GM12892 (cell line): ENCODE measurements at places on chromosomes 5 and 9.

DNA sequence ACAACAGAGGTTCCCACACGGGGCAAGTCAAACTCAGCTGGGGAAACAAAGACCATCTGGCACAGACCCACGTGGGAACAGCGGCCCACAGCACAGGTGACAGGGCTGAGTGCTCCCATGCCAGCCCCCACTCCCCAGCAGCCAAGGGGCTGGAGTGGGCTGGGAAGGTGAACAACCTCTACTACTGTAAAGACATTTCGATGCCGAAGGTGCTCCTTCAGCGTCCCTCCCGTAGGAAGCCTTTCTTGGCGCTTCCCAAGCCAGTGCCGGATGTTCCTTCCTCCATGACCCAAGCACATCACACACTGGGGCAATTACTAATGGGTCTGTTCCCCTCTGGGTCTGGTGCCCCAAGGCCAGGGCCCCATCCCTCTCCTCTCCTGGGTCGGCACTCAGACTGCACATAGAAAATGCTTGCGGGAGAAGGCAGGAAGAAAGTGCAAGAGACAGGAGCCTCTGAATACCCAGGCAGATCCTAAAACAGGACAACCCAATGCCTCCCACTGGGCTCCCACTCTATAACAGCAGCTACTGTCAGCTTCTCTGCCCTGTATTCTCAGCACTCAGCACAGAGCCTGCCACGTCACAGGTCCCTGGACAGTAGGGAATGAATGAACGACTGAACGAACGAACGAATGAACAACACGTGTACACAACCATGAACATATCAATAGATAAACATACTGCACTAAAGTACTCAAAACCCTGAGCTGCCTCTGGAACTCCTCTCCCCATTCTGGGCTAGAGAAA lies 77.0 kb upstream of the LRRTM2 start:
- no peak for DNase-seq

DNA sequence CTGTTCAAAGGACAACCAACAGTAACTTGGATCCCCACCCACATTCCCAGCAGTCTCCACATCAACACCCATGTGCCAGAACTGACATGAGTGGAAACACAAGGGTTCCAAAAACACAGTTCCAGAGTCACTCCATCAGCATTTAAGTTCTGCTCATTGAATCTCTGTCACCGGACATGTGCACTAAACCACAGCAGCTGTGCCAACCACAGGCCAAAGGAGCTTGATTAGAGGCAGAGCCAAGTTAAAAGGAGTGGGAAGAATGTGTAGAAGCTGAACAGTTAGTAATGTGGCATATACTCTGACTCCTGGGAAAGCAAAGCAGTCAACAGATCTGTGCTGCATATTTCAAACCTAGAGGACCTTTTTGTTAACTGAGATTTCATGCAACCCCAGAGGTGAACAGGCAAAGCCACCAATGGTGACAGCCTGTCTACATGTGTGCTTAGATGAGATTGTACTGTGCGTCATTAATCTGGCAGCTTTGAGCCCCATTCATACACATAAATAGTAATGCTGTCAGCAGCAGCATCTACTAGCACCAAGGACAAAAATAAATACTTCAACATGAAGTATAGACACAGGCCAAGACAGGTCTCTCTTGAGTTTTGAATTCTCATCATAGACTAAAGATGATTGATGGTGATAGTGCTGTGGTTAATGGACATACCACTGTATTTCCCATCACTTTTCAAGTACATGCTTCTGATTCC lies 16.4 kb upstream of the FST start:
- DNase-seq, result no peak

DNA sequence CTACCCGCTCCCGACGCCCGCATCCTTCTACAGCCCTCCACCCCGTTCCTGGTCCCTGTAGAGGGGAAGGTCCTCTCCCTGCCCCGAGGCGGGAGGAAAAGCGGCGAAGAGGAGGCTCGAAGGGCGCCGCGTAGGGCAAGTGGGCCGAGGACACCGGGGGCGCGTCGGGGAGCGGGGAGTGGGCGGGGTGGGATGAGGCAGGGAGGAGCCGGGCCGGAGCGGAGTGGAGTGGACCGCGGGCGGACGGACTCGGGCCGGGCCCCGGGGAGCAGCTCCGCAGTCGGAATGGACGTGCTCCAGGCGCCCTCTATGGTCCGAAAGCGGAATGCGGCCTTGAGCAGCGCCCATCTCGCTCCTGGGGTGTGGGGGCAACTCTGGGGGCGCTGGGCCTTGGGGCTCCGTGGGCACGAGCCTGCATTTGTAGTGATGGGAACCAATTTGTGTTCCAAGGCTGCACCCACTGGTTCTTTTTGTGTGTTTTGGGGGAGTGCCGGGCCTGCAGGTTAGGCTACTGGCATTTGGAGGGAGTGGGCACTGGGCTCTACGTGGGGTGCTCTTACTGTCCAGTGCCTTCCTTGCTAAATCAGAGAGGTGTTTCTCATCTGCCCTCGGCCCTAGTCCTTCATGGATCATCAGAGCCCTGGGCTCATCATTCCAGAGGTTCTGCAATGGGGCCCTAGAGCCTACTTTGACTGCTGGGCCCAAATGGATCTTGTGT lies 7.3 kb downstream of the IRX1 start:
- no peak for DNase-seq

DNA sequence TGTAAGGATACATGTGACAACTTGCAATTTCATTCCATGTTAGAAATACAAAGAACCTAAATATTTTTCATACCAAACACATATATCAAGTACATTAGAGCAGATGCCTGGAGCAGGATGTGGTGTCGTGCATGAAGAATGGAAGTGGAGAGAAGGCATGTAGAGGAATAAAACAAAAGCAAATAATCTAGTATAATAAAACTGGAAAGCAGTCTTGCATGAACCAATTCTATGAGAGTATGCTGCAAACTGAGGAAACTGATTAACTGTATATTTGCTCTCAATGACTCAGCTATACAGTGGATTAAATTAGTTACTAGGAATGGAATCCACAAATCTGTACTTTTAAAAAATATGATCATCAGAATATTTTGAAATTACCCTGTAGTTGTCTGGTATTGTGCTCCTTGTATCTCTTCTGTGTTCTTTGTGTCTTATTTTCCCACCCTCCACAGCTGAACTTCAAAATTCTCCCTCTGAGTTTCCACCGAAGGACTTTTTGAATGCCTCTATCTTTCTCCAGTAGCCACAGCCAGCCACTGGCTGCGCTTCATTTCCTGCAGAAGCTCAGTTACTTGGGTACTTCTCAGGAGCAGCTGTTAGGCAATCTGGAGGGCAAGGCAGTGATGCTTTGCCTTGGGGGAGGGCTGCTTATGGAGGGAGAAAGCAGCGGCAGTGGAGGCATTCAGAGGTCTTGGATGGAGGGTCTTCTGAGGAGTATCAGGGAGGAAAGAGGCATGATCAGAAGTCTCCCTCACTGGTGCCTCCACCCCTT lies 608.0 kb downstream of the BRINP1 start:
- DNase-seq, result no peak

GRCh38 chr5:132291026-132291425 lies 3.2 kb upstream of the SLC22A4 start:
- DNase-seq, result no peak

- no peak for DNase-seq
Measured at GRCh38 chr5:169300468-169301385, at the start of gene SLIT3. SLIT3 (minus strand) TSS chr5:169301139; CDS start chr5:169300709, 430 bp downstream.

DNA sequence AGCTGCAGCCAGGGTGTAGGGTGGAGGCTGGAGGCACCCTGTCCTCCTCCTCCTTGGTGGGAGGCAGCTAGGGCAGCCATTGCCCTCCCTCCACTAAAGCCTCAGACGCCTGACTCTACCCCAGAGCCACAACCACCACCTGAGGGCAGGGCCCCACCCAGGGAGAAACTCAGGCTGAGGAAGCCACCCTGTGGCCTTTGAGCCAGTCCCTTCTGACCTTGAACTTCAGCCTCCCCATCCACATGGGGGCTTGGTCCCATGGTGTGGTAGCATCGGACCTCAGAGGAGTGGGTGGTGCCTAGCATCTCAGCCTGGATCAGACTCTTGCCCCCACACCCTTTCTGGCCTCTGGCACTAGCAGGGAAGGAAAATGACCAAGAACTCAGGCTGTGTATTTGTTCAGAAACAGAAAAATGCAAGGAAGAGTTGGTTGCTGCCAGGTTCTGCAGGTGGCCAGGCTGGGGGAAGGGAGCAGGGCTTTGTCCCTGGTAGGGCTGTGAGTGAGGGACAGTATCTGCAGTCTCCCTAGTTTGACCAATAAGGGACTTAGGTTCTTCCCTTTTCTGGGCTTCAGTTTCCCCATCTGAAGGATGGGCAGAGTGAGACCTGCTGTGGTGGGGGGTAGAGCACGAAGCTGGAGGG lies 3.2 kb downstream of the DAB2IP start:
- DNase-seq, result no peak

DNA sequence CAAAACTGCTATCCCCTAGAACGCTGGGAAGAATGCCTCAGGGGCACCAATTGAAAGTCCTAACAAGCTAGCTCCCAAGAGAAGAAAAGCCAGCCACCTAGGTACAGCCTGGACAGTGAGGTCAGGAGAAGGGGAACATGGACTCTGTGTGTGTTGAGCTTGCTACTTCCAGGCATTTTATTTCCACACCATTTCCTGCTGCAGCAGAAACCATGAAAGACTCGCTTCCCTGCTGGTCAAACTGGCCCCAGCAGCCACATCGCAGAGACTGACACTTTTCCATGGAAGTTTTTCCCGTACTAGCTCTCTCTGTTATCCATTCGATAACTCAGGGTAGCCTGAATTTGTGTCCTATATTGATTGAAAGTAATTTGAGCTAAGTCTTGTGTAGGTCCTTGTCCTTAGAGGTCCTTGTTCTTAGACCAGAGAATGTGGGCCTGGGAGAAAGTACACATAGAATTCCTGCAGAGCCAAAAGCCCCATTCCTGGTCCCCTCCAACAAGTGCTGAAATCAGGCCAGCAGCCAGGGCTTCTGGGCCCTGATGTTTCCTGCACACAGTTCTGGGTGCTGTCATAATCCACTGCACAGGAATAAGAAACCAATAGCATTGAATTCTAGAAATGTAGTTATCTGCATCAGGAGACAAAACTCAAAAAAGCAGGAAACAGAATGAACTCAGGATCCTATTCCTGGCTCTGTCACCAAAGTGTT lies 96.6 kb downstream of the BRINP1 start:
- no peak for DNase-seq

DNA sequence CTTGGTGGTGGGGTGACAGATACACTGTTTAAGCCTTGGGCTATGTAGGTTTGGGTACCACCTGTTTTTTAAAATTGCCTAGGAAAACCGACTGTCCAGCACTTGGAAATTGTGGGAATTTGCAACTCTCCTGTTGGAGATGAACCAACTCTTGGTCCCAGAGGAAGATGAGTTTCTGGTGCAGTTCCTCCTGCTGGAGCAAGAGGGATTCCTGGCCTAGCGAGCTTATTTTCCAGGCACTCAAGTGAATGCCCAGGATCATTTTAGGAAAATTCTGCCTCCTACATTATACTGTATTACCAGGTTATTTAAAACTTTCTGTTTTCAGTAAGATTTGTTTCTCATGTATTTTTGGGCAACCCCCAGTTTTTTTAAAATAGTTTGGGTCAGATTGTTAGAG lies 33.7 kb downstream of the AP3S1 start:
- no peak for DNase-seq

DNA sequence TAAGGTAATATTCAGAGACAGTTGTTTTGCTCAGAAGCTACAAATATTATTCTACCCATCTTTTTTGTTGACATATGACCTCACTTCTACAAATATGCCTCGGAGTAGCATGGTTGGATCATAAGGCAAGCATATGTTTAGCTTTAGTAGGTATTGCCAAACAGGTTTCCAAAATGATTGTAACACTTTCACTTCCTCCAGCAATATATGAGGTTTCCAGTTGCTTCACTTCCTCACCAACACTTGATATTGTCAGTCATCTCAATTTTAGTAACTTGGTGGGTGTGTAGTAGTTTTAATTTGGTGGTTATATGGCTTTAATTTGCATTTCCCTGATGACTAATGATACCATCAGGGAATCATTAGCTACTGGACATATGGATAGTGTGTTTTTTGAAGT lies 46.7 kb downstream of the TNFSF8 start:
- no peak for DNase-seq

- DNase-seq, result no peak
Measured at GRCh38 chr9:137222190-137223077, at the start of gene RNF208. RNF208 (minus strand) TSS chr9:137222240; CDS start chr9:137221212, 1,028 bp downstream.

- DNase-seq, result no peak
Measured at GRCh38 chr5:143251190-143251589, 152.3 kb downstream of the NR3C1 start.

DNA sequence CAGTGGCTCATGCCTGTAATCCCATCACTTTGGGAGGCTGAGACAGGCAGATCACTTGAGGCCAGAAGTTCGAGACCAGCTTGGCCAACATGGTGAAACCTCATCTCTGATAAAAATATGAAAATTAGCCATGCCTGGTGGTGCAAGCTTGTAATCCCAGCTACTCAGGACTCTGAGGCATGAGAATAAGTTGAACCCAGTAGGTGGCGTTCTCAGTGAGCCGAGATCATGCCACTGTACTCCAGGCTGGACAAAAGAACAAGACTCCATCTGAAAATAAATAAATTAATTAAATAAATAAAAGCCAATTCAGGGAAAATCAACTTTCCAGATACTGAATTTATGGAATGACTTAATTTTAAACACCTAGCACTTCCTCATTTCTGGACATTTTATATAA lies 1722.1 kb downstream of the MAT2B start:
- DNase-seq, result no peak
